ENCODE measurements at places on chromosomes 7 and 10.

- no peak for DNase-seq
Observed at GRCh38 chr10:97547271-97547600, 25.3 kb upstream of the ANKRD2 start.

DNA sequence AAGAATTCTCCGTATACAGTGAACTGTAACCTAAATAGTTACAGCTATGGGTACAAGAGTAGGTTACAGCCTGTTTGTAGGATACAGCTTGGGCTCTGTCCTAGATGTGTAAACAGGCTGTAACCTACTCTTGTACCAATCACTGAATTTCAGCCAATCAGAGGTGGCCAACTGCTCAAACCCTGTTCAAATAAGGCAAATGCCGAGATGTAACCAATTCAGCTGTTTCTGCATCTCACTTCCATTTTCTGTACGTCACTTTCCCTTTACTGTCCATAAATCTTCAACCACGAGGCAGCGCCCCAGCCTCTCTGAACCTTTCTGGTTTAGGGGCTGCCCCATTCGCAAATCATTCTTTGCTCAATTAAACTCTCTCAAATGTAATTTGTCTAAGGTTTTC is 8.3 kb upstream of the MMP21 start:
- no peak for DNase-seq

- DNase-seq = no peak
Observed at GRCh38 chr10:128837478-128837877, 629.6 kb upstream of the MGMT start.

- no peak for DNase-seq
Observed at GRCh38 chr10:125557801-125558505, 125.0 kb downstream of the TEX36 start.

Measured in cerebellar cortex (tissue), 1 donor.